ENCODE measurements at places on chromosomes 4 and X.

DNA sequence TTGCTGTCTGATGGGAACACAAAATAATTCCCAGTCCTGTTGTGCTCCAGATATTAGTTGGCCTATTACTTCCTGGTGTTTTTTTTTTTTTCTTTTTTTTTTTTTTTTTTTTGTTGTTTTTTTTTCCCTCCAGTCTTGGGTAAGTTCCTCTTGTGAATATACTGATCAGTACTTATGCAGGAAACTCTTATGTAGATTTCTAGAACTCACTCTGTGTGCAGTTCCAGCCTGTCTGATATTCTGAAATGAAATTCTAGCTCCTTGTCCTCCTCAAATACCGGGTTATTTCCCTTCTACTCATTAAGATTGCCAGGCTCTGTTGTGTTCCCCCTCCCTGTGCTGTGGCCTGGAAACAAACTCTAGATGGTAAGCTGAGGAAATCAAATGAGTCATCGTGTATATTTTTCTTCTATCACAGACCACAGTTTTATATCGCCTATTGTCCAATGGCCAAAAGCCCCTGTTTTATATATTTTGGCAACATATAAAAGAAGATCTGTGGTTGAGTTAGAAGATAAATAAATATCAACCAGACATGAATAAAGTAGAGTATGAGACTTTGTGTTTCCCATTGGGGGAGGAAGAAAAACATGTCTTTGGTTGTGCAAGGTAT, 124.3 kb upstream of the UGT8 start:
- no peak for DNase-seq

GRCh38 chr4:95417531-95417930, 131.2 kb downstream of the UNC5C start:
- DNase-seq: no peak

DNA sequence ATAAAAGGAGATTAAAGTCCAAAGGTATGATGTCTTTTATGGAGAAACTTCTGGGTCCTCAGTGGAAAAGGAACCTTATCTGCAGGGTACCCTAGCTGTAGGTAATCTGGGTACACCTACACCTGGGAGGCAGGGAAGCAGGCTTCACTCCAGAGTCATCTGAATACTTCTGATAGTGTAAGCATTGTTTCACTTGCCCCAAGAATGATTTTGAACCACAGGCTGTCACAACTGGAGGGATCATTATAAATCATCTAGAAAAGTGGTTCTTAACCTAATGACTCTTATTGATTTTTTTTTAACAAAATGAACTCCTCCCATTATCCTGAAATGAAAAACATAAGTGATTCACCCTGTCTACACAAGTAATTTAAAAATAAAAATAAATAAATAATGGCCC, 44.0 kb upstream of the STK26 start:
- no peak for DNase-seq

GRCh38 chr4:45663003-45663402, 460.9 kb downstream of the GABRG1 start:
- no peak for DNase-seq

- DNase-seq: no peak
These were observed 4.3 kb upstream of the ARHGAP10 start for GRCh38 chr4:147727476-147728028.

Data from CD4-positive, alpha-beta T cell treated with Interleukin-15 for 1 hour (primary cell).